ENCODE measurements at places on chromosomes 5 and 9. TPM values are rescaled to one million over a fixed set of nuclear protein-coding genes. Genes with fewer than 3 reads are reported as not detected.

Gene IRGM
- total RNA-seq = not detected

Gene SLC6A7
- total RNA-seq = 0.38 TPM

Gene TMEM174
- total RNA-seq = not detected

Gene RORB
- 1.7 TPM for total RNA-seq

Gene SLCO4C1
- 11.0 TPM for total RNA-seq

Gene C9orf152
- total RNA-seq = 0.48 TPM

Gene TLE1
- 40.2 TPM for total RNA-seq

Gene STPG3
- 0.31 TPM for total RNA-seq

Gene ESM1
- total RNA-seq = 0.17 TPM

Gene ORM2
- not detected for total RNA-seq

Gene PCDHB16
- 6.9 TPM for total RNA-seq

Gene IL5
- total RNA-seq = not detected

GRCh38 chr9:16530669-16531642 is 339.5 kb downstream of the BNC2 start:
- DNase-seq = no peak

DNA sequence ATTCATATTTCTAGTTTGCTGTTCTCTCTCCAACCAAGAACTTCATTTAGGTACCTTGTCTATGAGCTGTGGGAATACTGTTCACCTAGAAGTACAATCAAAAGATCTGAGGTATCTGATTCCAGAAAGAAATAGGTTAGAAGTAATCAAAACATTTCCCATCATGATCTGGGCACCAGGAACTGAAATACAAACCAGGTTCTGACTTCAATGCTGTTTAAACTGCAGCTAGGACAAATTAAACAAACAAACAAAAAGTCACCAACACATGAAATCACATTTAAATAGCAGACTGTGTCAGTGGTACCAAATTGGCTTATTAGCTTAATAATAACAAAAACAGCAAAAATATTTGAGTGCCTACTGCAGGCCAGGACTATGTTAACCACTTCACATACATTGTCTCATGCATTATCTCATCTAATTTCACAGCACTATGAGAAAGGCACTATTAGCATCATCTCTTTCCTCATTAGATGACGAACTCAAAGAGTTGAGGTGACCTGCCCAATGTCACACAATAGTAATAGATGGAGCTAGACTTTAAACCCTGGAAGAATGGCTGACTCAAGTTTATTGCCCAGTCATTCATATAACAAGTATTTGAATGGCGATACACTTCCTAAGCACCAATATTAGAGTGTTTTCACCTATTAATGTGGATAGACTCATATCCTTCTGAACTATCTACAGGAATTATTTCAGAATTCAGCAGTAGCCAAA is 14.5 kb downstream of the PLPP1 start:
- DNase-seq = no peak

DNA sequence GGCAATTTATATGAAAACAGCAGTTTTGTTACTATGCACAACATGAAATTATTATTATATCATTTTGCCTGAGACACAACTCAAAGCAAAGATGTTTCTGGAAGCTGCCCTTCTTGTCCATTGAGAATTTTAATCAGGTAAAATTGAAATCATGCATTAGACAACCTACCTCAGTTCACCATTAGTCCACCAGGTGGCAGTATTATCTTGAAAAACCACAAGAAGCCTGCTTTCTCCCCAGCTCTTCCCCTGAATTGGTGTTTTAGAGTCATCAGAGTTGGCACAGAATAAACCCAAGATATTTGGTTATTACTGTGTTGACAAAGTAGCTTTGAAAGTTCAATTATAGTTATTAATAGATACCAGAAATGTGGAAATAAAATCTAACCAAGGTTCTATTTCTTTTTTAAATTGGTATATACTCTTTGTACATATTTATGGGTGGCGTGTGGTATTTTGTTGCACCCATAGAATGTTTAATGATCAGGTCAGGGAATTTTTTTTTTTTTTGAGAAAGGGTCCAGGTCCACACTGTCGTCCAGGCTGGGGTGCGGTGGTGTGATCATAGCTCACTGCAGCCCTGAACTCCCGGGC is 25.7 kb downstream of the UTP15 start:
- DNase-seq = no peak

GRCh38 chr5:139893873-139894272 is 98.3 kb downstream of the PSD2 start:
- no peak for DNase-seq

- no peak for DNase-seq
Observed at GRCh38 chr9:136854842-136855460, 2.8 kb downstream of the MAMDC4 start.

DNA sequence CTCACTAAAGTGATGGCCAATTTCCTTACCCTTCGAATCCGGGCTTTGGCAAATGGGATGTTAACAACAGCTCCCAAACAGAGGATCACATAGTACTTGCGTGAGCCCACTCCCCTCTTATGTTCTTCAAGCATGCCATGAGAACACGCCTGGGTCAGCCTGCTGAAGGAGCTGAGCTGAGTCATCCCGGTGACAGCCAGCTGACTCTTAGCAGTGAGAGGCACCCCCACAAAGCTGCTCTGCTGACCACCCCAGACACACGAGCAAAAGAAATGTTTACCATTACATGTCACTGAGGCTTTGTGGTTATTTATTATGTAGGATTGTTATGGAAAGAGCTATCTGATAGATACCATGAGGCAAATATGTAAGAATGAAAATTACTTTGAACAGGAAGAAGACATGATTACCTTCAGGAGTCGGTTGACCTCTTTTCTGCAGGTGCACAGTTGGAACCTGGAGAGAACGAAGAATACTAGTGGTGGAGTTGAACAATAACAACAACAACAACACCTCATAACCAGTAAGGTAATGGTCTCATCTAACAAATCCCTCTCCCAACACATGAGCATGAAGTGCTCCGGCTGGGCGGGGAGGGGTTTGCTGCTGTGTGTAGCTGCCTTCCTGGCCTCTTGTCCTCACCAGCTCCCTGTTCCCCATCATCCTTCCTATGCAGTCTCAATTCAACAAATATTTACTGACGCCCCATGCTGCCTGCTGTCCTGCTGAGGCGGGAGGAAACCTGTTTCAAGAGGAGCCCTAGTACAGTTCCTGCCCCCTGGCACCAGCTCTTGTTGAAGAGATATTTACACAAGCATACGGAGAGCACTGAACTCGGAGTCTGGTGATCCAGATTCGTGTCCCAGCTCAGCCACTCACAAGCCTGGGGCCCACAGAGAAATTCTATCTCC is 69.4 kb upstream of the LHFPL2 start:
- DNase-seq = no peak

GRCh38 chr5:144395704-144396103 is 225.0 kb downstream of the KCTD16 start:
- DNase-seq = no peak

DNA sequence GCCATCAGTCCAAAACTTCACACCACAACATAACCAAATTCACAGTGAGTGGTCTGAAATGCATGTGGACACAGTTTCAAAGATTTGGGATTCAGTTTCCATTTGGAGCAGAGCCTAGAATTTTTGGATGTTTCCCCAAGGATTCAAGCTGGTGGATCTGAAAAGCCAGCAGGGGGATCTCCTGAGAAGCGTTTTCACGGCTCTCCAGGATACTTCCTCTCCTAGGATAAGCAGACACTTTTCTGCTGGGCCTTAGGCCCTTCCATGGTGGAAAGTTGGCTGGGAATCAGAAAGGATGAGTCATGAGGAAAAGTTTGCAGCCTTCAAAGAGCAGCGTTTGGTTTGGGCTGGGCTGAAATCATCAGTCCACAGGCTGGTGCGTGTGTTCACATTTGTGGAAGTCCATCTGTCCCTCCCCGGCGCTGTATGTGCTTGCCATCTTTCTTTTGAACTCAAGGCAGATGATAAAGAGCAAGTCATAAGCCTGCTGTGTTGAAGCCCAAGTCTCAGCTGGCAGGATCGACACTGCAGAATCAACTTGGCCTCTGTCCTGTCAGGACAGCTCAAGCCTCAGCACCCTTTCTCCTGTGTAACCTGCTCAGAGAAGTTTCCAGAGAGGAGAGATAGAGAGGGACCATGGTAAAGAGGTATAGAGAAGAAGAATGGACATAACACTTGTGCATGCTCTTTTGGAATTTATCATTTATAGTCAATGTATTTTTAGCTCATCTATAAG is 152.6 kb upstream of the MSX2 start:
- no peak for DNase-seq

GRCh38 chr5:51810592-51810991 is 427.3 kb downstream of the ISL1 start:
- no peak for DNase-seq

GRCh38 chr9:84177407-84177806 is 163.2 kb downstream of the SLC28A3 start:
- no peak for DNase-seq

- DNase-seq = no peak
Observed at GRCh38 chr9:120876842-120877240, at the start of gene PHF19. Gene PHF19, minus strand, starts transcription at chr9:120877188. Its CDS starts 2,447 bp downstream, at chr9:120874741.

DNA sequence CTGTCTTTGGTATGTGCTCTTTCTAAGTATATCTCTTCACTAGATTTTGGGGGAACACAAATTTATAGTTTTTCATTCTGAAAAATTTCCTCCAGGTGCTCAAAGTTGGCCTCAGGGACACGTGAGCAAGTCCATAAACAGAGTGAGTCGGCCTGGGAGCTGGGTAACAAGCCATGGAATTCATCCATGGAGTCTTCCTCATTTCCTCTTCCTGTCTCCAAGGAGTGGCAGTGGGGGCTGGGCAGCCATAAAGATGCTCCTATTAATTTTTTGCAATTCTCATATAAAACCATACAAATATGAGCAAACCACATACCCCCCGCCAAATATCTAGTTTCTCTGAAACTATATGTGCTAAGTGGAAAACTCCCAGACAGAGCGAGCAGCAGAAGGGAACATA is 136.6 kb upstream of the OTULINL start:
- DNase-seq = no peak

DNA sequence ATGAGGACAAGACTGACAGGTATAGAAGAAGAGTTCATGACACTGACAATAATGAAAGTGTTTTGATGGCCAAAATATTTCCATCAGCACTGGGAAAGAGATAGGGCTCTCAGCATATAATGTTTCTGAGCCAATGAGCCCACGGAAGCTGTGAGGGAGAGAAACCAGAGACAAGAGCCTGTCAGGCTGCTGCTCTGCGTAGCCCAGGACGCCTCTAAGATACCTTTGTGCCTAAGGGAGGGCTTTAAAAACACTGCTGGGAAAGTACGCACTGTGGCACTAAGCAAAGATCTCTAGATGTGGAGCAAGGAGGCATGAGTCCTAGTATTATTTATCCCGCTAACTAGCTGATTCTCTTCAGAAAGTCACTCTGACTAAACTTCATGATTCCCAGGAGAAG is 11.0 kb upstream of the ELAVL2 start:
- no peak for DNase-seq

GRCh38 chr9:126926364-126926763 is 11.8 kb downstream of the RALGPS1 start:
- no peak for DNase-seq

DNA sequence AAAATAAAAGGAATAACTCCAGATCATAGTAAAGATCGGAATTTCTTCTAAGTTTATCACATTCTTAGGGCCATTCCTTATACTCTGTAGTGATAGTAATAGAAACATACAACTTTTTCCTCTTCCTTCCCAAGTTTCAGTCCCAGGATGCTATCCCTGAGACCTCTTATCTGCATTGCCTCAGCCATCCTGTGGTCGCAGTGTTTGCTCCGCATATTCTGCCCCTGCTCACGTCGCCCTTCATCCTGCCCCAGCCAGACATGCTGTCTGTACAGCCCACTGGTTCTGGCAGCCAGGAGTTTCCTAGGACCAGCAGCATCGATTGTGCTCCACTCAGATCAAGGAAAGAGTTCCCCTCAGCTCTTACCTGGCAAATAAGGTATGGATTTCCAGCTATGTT is 132.7 kb upstream of the ERCC6L2 start:
- DNase-seq = no peak

GRCh38 chr5:11584017-11584416 is 320.2 kb downstream of the CTNND2 start:
- DNase-seq = no peak

DNA sequence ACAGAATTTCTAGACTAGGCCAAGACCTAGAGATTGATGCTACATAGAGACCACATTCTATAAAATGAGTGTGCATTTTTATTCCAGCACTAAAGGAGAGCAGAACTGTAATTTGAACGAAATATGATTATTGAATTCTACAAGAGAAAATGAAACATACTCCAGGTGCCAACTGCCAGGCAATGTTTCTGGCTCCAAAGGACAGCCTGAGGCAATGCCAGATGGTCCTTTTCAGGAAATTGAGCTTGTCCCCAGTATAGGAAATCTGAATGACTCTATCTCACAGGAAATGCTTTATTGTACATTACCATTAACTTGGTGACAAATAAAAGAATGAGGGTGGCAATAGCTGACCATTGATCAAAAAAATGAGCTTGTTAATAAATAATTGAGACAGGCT is 28.8 kb upstream of the RASGRF2 start:
- DNase-seq = no peak

GRCh38 chr5:126354012-126354857 is 69.0 kb upstream of the GRAMD2B start:
- DNase-seq = no peak

- no peak for DNase-seq
Observed at GRCh38 chr9:35661756-35662350, 3.1 kb downstream of the ARHGEF39 start.

DNA sequence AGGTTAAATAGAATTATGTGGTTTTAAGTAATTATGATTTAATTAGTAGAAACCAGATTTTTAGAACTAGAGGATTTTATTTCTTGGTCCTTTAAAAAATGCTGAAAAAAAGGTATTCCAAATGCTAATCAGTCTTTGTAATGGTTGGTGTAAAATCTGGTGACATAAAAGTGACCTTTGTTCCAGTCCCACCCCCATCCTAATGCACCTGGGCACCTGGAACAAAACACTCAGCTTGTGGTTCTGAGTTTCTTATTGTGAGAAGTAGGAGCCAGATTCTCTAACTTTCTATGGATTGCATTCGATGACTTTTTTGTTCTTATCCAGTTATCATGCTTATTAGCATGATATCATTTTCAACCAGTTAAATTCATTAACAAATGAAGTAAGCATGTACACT is 115.1 kb upstream of the CTNND2 start:
- DNase-seq = no peak

DNA sequence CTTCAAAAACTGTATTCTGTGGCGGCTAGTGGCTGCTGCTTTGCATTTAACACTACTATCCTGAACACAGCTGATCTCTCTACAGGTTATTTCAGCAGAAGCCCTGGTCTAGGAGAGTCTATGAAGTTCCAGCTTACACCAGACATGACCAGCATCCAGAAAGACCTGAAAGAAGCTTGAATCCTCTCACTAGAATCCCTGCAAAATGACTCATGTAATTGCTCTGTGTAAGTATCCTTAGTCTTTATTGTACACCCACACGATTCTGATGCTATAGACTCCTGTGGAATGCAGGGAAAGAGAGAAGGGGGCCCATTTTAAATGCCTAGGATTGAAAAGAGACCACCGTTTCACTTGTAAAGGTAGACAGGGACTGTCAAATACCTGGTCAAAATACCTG is 859 bp upstream of the GRIA1 start:
- no peak for DNase-seq

DNA sequence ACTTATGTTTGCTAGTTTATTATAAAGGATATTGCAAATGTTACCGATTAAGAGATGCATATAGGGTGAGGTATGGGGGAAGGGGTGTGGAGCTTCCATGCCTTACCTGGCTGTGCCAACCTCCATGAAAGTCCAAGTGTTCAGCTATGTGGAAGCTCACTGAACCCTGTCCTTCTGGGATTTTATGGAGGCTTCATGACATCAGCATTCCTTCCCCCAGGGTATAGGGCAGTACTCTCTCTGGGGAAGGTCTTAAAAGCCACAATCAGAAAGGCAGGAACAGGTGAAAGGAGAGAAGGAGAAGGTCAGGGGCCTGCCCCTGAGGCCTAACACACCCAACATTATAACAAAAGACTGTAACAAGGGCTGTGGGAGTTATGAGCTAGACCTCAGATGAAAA is 592.6 kb downstream of the PDE4D start:
- DNase-seq = no peak

All from type B pancreatic cell (in vitro differentiated cells).